ENCODE measurements at places on chromosomes 5 and 9.

DNA sequence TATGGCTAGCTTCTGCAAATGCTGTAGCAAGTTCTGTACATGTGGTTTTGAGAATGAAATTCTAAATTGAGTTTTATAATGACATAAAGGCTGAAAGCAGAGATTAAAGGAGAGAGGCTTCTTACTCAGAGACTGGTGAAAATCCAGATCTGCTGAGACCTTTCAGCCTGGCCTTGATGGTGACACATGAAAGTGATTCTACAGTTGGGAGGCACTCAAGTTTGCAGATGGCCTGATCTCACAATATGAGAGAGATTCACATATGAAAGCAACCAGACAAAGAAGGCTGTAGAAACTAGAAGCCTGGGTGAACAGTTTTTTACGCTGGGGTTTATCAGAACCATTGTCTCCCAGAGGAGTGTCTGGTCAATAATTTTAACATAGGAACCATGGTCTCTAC, 49.0 kb downstream of the RAB3C start:
- no peak for DNase-seq

DNA sequence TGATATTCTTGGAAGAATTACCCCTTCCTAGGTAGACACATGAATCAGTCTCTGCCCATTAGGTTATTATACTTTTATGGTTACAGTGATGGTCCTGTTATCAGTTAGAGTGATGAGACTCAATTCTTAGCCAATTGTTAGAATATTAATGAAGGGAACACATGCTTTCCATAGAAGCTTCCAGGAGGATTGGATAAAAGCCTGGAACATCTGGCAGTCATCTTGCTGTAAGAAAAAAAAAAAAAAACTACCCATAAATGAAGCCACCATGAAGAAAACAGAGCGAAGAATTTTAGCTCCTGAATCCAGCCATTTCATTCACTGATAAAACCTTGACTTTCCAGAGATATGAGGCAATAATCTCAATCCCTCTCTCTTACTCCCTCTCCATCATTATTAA, 262.5 kb upstream of the GRIN3A start:
- no peak for DNase-seq

- no peak for DNase-seq
Measured at GRCh38 chr9:33524306-33524947, 376 bp downstream of the ANKRD18B start.

GRCh38 chr5:149200355-149200754, 59.1 kb downstream of the ABLIM3 start:
- DNase-seq = no peak

DNA sequence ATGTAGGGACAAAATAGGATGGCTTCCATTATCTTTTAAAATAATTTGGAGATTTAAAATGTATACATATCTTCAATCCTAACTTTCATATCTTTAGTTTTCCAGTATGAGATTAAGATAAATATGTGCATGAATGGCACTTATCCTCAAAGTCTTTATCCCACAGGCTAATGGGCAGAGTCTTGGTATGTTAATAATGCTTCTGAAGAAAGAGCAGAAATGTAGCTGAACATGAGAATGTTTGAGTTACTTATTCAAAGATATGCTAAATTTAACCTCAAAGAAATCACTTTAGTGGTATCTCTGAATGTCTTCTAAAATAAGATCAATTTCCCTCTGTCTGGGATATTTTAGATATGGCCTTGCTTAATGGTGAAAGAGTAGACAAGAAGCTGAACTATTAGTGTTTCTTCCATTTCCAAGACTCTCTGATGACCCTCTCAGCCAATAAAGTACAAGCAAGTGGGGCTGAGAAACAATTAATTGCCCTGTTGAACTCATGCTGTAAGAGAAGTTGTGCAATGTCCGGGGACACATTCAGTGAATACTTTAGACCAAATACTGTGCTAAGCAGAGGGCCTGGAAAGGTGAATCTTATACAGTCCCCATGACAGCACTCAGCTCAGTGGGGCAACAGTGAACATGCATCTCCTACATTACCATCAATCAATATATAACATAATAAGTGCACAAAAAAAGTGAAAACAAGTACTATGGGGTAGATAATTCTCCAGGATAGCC, 50.0 kb upstream of the ADAMTSL1 start:
- DNase-seq = no peak

DNA sequence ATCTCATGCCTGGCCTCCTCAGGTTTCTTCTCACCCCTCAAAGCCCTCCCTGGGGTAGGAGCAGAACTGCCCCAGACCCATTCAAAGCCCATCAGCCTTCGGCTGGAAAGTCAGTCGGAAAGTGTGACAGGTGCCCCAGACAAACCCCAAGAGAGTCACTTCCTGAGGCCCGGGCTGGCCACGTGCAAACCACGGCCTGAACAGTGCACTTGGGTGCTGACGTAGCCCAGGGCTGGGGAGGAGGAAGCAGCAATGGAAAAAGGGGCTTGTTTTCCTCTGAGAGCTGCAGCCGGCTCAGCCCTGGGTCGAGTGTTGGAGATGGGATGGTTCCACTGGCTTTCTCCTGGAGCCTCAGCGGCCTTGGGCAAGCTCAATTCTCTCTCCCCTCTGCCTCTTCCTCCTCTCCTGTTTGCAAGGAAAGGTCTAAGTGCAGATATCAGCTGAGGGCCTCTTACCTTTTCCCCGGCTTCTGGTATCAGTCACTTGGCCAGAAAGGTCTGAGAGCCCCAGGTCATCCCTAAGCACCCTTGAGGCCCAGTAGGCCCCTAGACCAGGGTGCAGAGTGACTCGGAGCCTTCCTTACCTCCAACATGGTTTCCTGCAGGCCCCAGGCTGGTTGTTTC, 5.9 kb upstream of the EGR1 start:
- peak; percentile 77 for DNase-seq

DNA sequence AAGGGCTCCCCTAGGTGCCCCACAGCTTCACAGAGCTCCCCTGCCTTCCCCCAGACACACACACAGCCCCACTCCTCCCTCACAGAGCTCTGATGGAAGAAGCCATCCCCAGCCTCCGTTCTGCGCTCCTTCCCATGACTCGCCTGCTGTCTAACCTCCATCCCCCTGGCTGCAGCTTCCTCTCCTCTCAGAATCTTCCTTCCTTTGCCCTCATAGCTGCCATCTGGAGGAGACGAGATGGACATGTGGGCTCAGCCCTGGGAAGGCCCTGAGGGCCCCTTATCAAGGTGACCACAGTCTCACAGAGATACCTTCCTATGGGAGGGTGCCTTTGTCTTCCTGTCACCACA, 94.3 kb downstream of the PCDH1 start:
- no peak for DNase-seq

- DNase-seq = no peak
Measured at GRCh38 chr5:176743136-176743861, 67.1 kb upstream of the UNC5A start.

- DNase-seq = no peak
Measured at GRCh38 chr9:92558612-92559374, 23.0 kb upstream of the ECM2 start.

Measured in activated T-helper 1 cell treated with anti-CD3 and anti-CD28 coated beads, Interleukin-12 subunit alpha, Interleukin-12 subunit beta, Interleukin-2, Interleukin-4 antibody, amounts not matched to agents 30 ng/mL and 10 ng/mL and 1 ng/mL, durations not matched to agents 14 hours and 24 hours and 36 hours (primary cell).